ENCODE measurements at places on chromosomes 1 and 21.

GRCh38 chr1:22814176-22815042 lies 103.8 kb downstream of the EPHB2 start:
- DNase-seq, result peak; percentile 37

- no peak for DNase-seq
Measured at GRCh38 chr1:32920833-32921232, 19.6 kb upstream of the TMEM54 start.

- DNase-seq, result no peak
Measured at GRCh38 chr1:167546935-167547334, 6.6 kb downstream of the CREG1 start.

GRCh38 chr1:172431204-172431603 lies 10.7 kb downstream of the C1orf105 start:
- DNase-seq, result no peak

DNA sequence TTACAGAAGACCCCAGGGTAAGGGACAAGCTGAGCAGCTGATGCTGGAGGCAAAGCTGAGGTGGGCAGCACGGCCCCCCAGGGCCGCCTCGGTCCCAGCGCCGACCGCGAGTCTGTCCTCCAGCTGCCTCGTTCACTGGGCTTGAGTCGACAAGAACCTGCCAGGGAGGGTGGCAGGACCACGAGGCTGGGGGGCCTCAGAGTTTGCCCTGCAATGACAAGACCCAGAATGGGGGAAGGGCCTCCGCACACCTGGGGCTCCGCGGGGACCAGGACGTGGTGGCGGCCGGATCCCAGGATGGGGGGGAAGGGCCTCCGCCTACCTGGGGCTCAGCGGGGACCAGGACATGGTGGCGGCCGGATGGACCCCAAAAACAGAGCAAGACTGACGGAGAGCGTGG lies 53.9 kb upstream of the COL18A1 start:
- DNase-seq, result no peak

DNA sequence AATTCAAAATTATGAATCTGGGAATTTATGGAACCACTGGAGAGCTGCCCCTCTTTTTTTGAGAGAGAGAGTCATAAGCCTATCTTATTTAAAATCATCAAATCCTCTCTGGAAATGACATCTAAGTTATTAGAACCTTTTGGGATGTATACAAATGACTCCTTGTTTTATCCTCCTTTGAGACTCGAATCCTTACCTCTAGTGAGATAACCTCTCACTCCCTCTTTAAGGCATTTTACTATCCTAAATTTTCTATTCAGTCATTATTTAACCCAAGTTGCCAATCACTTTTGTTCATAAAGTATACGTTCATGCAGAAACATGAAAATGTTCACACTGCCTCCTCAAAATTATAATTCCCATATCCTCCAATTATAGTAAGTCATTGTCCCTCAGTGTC lies 313.6 kb upstream of the C1orf87 start:
- DNase-seq, result no peak

DNA sequence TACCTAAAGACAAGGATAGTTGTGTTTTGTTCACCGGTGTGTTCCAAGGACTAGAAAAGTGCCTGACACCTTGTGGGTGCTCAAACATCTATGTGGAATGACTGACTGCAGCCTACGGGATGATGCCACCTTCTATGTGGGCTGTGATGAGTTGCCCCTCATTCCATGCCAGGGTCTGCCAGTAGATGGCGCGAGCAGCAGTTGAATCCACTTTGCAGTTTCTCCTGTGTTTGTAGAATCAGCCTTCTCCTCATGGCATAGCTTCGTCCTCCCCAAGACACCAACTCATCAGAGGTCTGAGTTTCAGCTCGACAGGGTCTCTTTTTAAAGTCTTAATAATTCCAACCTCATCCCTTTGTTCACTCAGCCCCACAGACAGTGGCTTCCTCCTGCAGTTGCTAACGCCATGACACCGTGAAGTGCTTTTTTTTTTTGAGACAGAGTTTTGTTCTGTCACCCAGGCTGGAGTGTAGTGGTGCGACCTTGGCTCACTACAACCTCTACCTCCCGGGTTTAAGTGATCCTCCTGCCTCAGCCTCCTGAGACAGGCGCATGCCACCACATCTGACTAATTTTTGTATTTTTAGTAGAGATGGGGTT lies 133.7 kb downstream of the CAPN8 start:
- no peak for DNase-seq

DNA sequence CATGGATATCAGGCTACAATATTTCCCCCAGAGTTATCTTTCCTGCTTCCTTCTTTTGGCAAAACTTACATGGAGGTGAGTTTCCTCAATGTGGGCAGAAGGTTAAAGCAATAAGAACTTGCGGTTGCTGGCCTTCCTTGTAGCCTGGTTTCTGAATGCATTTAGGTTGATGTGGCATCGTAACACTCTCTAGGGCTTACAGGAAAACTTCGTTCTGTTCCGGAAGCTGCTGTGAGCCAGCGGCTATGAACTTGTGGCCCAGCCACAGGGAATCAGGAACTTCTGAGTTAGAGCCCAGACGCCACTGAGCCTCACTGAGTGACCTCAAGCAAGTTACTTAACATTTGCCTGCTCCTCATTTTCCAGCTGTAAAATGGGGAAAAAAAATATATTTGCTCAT lies 623.4 kb upstream of the ADAMTS5 start:
- peak; percentile 41 for DNase-seq

- no peak for DNase-seq
Measured at GRCh38 chr1:231233735-231234417, 7.1 kb upstream of the GNPAT start.

DNA sequence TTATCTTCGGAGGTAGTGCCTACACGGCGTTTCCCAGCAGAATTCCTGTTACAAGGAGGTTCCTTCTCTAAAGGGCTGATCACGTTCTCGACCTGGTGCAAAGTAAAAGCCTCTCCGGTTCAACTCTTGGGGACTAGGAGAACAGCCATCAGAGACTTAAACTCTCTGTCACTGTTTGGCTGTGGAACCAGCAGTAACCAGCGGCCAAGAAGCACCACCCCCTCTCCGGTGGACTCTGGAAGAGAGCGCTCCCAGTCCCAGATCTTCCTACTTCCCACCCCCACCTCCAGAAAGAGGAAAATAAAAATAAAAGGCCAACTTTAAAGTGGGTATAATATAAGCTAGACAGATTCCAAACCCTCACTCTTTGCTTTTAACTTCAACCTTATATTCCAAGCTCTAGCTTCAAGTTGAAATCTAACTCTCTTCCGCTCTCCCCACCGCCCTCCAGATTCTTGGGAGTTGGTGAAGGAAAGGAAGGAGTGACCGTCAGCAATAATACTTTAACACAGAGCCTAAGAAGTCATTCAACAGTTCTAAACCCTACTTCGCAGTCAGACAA lies 2.9 kb downstream of the BRINP3 start:
- DNase-seq, result no peak

DNA sequence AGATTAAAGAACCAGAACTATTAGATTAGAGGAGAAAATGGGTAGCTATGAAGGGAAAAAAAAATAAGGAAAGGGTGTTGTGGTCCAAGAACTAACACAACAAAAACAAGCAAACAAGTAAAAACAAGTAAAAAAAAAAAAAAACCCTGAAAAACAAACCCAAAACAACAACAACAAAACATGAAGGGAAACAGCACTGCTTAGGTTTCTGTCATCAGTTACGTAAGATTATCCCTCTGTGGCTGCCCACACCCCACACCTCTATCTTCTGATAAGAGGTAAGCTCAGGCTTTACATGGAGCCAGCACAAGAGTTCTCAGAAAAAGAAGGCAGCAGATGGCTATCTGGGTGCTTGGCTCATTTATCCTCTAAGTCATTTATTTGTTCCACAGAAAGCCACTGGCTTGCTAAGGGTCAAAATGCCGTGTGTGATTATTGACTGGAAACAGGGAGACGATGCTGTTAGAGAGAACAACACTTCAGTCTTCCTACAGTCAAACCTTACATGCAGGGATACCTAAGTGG lies 57.5 kb downstream of the KIAA0319L start:
- DNase-seq, result no peak

- no peak for DNase-seq
Measured at GRCh38 chr1:38303843-38304242, 257.2 kb upstream of the POU3F1 start.

DNA sequence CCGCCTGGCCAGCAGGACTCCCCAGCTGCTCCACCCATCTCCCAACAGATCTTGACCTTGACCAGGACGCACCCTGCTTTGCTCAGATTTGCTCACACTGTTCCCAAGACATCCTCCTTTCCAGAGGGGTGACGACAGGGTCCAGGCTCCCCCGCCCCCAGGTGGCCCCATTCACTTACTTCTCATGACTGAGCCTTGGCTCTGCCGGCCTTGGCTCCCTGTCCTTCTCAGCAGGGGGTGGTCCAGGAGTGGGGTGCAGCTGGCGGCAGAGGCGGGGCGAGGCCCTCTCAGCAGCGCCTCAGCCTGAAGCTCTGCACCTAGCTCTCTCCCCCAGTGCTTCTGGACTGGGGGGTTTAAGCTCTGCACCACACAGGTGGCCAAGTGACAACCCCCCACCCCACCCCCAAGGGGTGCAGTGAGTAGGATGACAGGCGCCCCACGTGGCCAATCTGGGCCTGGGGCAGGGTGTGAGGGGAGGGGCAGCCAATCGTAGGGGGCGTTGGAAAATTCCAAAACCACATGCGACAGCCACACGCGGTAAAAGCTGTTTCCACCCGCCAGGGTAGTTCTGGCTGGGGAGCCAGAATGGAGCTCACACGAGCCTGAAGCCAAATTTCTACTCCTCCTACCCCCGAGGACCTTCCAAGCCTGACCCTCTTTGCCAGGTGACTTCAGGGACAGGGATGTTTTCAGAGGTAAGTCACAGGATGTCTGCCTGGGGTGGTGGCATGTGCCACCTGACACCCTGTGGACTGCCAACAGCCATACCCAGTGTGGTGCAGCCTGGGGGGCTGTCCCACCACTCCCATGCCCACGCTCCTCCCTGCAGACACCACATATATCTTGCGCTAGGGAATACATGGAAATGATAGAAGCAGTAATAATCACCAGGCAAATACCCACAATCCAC lies 5.6 kb downstream of the RORC start:
- DNase-seq, result no peak

GRCh38 chr1:63914706-63915105 lies 140.9 kb downstream of the ROR1 start:
- DNase-seq, result no peak

DNA sequence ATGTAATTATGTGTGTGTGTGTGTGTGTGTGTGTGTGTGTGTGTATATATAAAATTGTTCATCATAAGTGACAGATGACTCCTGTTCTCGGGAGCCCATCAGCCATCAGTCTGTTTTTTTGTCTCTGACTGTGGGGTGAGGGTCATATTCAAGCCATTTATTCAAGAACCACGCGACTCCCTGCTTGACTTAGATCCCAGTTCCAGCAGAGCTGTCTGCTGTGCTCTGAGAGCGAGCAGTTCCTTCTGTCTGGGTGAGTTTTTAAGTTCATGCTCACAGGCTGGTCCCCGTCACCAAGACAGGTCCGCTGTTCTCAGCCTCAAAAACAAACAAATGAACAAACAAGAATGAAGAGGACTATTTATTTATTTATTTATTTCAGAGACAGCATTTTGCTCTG lies 18.3 kb upstream of the NPPB start:
- no peak for DNase-seq

GRCh38 chr21:43189936-43190335 lies 21.1 kb downstream of the CRYAA start:
- DNase-seq, result no peak

DNA sequence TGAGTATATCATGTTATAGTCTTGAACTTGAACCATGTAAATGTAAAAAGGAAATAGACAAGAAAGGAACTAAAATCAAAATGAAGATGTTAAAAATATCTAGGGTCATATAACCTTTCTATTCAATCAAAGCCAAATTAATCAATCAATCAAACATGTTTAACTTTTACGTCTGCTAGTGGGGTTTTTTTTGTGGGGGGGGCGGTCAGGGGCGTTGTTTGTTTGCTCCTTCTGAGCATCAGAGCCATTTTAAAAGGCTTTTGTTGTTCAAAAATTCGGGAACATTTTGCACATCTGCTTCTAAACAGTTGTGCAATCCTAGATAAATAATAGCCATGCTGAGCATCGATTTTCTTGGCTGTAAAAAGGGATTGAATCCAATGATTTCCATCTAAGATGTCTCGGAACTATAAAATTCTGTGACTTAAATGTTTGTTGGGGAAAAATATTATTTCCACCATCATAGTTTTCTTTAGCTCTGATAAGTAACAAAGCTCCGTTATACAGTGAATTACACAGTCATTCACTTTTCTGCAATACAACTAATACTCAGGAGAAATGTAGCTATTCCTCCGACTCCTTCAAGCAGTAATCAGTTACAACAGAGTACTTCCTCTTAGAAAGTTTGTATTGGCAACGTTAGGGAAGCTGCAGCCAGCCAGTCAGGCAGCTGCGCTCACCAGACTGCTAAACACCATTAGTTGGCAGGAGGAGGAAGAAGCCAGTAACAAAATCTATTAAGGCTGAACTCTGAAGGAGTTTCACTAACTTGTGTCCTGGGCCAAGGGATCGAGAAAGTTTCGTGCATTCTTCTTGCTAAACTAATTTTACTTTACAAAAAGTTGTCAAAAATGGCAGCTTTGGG lies 2.2 kb downstream of the SPATA6 start:
- DNase-seq, result no peak

DNA sequence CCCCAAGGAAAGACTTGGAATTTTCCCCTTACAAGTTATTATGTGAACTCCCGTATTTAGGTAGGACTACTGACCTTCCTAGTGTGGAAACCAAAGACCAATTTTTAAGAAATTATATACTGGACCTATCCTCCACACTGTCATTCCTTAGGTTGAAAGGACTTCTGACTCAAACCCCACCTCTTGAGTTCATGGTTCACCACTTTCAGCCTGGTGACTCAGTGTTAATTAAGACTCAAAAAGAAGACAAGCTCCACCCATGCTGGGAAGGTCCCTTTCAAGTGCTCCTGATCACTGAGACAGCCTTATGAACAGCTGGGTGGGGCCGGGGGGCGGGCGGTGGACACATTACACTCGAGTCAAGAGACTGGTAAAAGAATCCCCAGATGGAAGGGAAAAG lies 113.2 kb downstream of the LRRC53 start:
- DNase-seq, result no peak

DNA sequence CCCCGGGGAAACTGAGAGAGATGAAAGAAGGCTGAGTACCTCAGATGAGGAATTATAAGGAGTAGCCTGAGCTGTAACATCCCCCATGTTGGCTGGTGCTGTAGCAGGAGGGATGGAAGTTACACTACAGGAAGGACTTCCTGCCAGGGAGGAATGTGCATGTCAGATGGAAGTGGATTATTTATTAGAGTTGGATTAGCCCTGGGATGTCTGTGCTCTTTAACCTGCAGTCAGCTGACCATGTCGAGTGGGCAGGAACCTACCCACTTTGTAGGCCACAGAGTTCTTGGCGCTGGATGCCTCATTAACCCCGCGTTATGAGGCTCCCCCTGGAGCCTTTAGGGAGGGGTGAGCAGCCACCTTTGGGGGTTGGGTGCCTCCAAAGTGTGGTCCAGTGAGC lies 757 bp upstream of the SEMA4A start:
- DNase-seq, result no peak

Data from BJ (cell line).